ENCODE measurements at places on chromosomes 6 and 20. TPM values are rescaled to one million over a fixed set of nuclear protein-coding genes. Genes with fewer than 3 reads are reported as not detected.

CHRNA4 gene
- 7.0 TPM for total RNA-seq

OPRM1 gene
- 15.9 TPM for total RNA-seq

HSP90AB1 gene
- total RNA-seq: 210 TPM

CRIP3 gene
- 5.8 TPM for total RNA-seq

EYS gene
- total RNA-seq: 7.5 TPM

MLN gene
- not detected for total RNA-seq

WFDC12 gene
- total RNA-seq: not detected

EIF2S2 gene
- 27.2 TPM for total RNA-seq

SAMD3 gene
- total RNA-seq: 26.0 TPM

PRRT1 gene
- 1.2 TPM for total RNA-seq

RAD21L1 gene
- not detected for total RNA-seq

SLC39A7 gene
- 30.8 TPM for total RNA-seq

NEURL2 gene
- 3.7 TPM for total RNA-seq

UBD gene
- total RNA-seq: not detected

TMEM30A gene
- total RNA-seq: 108 TPM

SPAG4 gene
- 0.64 TPM for total RNA-seq

E2F1 gene
- total RNA-seq: 5.9 TPM

PRRC2A gene
- total RNA-seq: 58.3 TPM

ABHD16B gene
- not detected for total RNA-seq

PSORS1C2 gene
- not detected for total RNA-seq

KCNK5 gene
- total RNA-seq: 0.27 TPM

SMOC2 gene
- 1.9 TPM for total RNA-seq

POPDC3 gene
- 0.27 TPM for total RNA-seq

APOBEC2 gene
- not detected for total RNA-seq

COL9A1 gene
- total RNA-seq: 7.3 TPM

Measured in cerebellum (tissue), 4 donors.